EL (cell line): ENCODE measurements at places on chromosomes 16 and 17.

DNA sequence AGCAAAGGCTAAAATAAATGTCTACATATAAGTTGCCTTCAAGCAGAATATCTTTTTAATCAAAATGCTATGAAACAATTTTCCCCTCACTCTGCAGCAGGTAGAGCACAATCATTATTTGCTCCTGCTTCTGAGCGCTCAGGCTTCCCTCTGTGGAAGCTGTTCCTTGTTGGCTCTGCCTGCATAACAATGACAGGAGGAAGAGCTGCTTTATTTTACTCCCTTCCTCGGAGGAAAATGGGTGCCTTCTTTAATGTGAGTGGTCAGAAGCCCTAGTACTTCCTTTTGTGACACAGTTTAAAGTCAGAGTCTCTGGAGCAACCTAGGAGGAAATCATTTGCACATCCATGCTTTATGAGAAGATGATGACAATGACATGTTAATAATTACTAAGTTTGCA lies 492.1 kb downstream of the CDH8 start:
- DNase-seq = no peak

- DNase-seq = no peak
Measured at GRCh38 chr16:57244463-57244766, 644 bp upstream of the ARL2BP start.

- DNase-seq = no peak
Measured at GRCh38 chr17:67615736-67616135, 102.0 kb upstream of the NOL11 start.

GRCh38 chr16:13554005-13554404 lies 365.9 kb upstream of the ERCC4 start:
- DNase-seq = no peak

DNA sequence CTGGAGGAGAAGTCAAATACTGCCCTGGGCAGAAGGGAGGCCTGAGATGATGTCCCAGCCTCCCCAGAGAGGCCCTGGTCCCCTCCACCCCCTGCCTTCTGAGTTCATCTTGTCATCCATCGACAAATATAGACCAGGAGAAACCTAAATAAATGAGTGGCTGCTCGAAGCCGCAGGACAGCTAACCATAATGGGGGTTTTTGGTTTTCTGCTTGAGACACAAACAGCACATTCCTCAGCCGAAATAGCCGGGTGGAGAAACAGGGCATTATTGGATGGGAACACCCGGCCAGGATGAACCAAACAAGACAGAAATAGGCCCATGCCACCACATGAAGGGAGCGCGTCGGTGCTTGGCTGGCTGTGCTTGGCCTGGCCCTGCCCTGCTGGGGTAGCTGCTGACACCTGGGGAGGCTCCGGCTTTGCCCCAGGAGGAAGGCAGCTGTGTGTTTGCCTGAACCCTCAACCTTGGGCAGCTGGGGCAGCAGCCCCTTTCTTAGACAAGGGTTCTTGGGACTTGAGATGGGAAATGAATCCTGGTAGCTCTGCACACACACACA lies 188.1 kb downstream of the IRX5 start:
- DNase-seq = no peak

GRCh38 chr17:74447628-74448159 lies 15.8 kb downstream of the GPRC5C start:
- no peak for DNase-seq

DNA sequence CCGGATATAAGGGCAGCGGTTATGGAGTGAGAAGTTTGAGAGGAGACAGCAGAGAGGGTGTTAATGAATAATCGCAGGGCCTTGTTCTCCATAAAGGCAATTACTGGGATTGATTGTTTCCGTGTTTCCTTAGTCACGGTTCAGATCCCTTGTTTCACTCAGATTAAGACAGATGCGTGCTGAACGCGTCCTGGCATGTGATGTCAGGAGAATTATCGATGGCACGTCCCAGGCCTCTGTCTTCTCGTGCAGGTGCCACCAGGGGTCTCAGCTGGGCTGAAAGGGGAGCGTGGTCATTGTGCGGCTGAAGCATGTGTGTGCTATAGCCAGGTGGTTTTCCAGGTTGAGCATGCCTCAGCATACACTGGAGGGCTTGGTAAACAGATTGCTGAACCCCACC lies 142.4 kb upstream of the NOL11 start:
- DNase-seq = no peak

GRCh38 chr17:51366866-51367265 lies 106.5 kb downstream of the UTP18 start:
- DNase-seq = no peak

DNA sequence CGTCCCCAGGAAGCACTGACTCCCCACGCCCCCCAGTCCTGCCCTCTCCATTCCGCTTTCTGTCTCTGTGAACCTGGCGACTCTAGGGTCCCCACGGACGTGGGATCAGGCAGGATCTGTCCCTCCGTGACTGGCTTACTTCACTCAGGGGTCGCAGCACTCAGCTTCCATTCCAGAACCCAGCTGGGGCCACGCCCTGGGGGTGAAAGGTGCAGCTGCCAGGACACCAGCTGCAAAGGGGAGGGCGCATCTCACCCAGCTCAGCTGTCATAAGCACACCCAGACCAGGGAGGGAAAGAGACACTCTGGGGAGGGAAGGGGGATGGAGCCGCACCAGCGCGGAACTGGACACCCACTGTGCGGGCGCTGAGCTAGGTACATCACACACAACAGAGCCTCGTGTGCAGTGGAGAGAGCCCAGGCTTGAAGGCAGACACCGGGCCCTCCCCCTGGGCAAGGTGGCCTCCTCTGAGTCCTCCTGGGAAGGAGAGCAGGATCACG lies 18.5 kb upstream of the HEXD start:
- no peak for DNase-seq

DNA sequence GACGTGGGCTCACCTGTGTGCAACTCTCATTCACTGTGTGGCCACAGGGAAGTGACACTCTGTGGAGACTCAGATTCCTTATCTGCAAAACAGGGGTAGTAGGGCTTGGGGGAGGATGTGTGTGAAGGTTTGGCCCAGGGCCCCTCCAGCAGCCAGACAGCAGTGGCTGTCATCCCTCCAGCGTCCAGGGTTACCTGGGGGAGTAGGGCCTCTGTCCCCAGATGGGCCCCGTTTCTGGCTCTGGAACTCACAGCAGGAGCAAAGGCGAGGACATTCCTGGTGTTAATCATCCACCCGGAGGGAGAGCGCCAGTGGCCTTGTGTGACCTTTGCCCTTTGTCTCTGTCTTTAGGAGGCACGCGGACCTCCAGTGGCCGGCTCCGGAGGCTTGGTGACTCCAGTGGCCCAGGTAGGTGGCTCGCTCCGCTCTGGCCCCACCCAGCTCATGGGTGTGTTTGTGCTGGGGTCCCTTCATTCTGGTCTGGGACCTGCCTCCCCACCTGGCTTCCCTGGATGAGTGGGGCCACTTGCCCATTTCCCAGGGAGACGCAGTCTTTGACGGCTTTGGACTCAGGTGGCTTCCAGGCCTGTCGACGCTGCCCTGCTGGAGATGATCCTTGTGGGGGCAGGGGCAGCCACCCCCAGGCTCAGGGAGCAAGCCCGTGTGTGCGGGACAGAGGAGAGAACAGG lies 166.2 kb downstream of the SEC14L1 start:
- DNase-seq = no peak

DNA sequence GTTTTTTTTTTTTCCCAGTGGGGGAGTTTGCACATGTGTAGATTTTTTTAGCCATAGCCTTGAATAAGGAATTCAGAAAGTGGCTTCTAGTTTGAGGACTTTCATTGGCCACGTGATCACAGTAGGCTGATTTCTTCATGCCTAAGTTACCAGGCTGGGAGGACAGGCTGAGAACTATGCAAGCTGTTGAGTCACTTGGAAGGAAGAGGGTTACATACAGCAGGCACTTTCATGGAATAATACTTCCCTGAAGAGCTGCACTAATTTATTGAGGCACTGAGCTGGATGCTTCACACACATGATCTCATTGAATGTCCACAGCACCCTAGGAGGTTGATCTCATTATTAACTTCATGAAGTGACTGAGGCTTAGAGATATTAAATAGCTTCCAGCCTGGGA lies 22.8 kb downstream of the PRKCB start:
- DNase-seq = no peak

DNA sequence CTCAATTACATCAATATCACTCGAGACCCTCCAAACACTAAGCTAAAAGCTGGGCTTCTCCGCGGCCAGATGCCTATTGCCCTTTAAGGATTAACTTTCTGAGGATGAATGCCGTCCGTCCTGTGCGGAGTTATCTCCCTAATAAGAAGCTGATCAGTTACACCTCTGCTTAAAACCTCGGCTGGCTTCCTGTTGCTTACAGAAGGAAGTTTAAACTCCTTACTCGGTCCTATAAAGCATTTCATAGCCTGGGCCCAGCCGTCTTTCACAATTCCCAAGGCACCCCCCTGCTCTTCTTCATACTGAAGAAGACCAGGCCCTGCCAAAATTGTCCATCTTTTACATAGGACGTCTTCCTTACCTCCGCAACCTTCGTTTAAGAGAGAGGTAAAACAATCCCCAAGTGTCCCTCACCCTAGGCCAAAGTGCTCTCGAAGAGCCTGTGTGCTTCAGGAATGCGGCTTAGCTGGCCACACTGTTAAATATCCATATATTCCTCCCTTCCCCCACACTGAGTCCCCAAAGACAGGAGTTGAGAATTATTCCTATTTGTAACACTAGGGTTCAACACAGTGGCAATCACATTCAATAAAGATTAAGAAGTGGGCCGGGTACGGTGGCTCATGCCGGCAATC lies 112.6 kb upstream of the IRX5 start:
- DNase-seq = no peak

DNA sequence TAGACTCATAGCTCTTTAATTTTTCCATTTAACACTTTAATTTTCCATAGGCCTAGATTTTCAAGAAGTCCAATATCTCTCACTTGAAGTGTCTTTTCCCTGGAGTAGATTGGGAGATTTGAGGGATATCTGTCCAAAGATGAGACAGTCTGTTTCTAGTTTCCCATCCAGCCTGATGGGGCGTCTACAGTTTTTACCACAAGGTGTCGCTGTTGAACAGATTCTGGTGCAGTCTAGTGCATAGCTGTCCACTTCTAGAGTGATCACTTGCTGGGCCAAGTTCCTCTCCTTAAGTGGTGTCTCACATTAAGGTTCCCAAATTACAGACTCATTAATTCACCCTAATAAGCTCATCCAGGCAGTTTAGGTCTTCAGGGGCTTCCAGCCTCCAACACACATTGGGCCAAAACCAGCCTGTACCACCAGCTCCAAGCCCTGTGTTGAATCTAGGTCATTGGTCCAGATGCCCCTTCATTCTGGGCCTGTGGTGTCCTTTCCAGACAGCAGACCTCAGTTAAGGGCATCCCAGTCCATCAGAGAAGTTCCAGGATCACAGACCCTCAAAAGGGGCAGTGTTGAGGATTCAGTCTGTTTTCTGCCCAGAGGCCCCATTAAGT lies 9.4 kb downstream of the SNX20 start:
- peak; percentile 32 for DNase-seq

GRCh38 chr16:9922441-9922840 lies 259.8 kb downstream of the GRIN2A start:
- DNase-seq = no peak

DNA sequence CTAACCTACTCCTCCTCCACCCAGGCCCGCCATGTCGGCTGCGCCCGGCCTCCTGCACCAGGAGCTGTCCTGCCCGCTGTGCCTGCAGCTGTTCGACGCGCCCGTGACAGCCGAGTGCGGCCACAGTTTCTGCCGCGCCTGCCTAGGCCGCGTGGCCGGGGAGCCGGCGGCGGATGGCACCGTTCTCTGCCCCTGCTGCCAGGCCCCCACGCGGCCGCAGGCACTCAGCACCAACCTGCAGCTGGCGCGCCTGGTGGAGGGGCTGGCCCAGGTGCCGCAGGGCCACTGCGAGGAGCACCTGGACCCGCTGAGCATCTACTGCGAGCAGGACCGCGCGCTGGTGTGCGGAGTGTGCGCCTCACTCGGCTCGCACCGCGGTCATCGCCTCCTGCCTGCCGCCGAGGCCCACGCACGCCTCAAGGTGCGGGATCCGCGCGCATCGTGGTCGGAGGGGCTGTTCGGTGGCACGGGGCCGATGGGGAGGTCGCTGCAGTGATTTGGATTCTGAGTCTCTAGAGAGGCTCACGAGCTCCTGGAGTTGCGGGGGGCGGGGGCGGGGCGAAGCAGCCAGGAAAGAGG lies 878 bp downstream of the TRIM72 start:
- no peak for DNase-seq

GRCh38 chr16:54362591-54363206 lies 76.1 kb upstream of the IRX3 start:
- no peak for DNase-seq

DNA sequence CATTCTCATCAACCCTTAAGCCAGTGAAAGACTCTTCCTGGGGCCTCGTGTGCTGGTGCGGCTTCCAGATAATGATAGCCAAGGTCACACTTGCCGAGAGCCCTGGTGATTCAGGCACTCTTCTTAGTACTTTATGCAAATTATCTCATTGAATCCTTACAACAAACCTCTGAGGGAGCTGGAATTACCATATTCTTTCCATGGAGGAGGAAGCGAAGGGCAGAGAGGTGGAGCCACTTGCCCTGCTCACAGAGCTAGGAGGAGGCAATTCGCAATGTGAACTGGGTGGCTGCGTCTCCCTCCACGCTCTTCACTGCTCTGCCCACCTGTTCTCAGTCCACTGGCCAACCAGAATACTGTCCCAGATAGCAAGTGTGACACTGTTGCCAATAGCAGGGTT lies 409.7 kb downstream of the SNX29 start:
- DNase-seq = no peak

GRCh38 chr16:89696670-89697128 lies 4.8 kb downstream of the SPATA2L start:
- DNase-seq = no peak

GRCh38 chr16:49622084-49622390 lies 233.9 kb downstream of the ZNF423 start:
- DNase-seq = no peak

- no peak for DNase-seq
Measured at GRCh38 chr16:84302111-84302954, 7.7 kb downstream of the WFDC1 start.
